ENCODE measurements at places on chromosomes 7 and 10.

- DNase-seq = no peak
Observed at GRCh38 chr7:152459724-152460251, 24.0 kb upstream of the KMT2C start.

- no peak for DNase-seq
Observed at GRCh38 chr10:22754296-22754695, 39.9 kb upstream of the PIP4K2A start.

- DNase-seq = no peak
Observed at GRCh38 chr7:126079581-126079980, 1150.0 kb upstream of the POT1 start.

DNA sequence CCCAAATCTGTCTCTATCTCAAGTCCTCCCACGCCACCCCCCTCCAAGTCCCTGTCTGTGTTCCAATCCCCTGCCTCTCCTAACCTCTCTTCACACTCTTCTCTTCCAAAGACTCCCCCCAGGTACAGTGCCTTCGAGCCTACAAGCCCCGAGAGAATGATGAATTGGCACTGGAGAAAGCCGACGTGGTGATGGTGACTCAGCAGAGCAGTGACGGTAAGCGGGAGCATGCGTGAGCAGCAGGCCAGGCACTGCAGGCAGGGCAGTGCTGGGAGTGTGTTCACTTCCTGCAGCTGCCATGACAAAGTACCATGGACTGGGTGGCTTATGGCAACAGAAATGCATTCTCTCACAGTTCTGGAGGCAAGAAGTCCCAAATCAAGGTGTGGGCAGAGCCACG is 23.4 kb downstream of the ARHGEF5 start:
- no peak for DNase-seq

DNA sequence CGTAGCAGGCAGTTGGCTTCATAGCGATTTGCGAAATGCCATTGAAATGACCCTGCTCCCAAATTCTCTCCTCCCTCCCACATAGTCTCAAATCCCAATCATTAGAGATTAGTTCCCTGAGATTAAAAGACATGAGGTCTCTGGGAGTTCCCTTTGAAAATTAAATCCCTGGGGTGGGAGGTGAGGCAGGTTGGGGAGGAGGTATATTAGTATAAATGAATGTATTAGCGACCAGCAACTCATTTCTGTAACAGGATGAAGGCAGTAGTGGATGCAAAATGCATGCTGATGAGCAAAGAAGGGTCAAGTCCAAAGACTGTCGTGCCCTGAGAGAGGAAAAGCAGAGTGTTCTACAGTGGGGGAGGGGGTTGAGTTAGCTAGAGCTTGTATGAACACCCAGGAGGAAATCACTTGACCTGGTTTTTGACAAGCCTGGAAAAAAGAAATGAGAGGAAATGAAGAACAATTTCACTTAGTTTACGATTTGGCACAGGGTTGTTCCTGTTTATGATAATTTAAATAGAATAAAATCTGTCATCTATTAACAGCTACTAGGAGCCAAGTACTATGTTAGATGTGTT is 79.6 kb upstream of the MTPN start:
- DNase-seq = no peak

Measured in kidney epithelial cell (primary cell).